CD4-positive, alpha-beta T cell treated with Interleukin-4 for 1 hour (primary cell): ENCODE measurements at places on chromosomes 6 and 20.

- DNase-seq: no peak
Measured at GRCh38 chr6:71048320-71049164, 91.7 kb upstream of the B3GAT2 start.

DNA sequence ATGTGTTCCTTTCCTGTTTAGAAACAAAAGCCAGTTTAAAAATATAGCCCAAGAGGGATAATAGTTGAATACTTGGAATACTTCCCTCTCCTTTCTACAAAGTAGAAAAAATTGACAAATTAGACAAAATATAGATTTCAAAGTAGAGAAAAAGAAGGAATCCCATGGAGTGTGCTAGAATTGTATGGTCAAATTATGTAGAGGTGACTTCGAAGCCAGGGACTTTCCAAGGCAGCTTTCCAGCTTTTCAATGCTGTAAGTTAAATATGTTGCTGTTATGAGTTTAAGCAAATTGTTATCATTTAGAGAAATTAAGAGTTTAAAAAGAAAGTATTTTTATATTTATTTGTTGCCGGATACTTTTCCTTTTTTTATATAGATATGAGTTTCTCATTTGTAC is 415.5 kb upstream of the OPRM1 start:
- DNase-seq: no peak

DNA sequence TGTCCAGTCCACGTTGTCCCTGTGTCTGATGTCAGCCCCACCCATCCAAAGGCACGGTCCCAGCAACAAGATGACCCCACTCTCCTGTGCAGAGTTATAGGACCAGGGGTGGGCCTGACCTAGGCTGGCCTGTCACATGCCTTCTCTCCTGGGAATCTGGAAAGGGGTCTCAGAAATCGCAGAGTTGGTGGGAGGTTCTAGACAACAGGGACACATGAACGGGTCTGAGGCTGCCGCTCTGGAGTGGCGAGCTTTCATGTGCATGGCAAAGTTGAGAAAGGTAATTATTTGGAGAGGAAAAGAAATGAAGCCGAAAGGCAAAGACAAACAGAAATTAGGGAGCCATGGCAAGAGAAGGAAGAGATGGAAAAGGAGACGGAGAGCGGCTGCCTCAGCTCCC is 29.5 kb downstream of the BFSP1 start:
- DNase-seq: no peak

GRCh38 chr20:39851459-39851858 is 837.6 kb downstream of the MAFB start:
- DNase-seq: no peak

GRCh38 chr6:155108070-155108820 is 113.1 kb downstream of the TIAM2 start:
- no peak for DNase-seq

DNA sequence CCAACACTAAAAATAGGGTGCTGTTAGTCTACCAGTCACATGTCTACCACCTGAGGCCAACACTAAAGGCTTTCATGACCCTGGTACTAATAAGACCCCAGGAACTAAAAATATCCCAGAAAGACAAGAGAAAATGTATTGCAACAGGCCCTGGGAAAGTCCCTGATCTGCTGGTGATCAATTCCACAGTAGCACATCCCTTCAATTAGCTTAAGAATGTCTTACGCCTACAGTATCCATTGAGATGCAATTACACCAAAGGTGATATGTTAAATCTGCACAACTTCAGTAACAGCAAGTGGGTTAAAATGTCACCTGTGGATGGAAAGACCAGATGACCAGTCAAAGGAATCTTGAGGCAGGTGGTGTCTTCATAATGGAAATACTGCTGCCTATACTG is 3.1 kb downstream of the SEMG1 start:
- DNase-seq: no peak

DNA sequence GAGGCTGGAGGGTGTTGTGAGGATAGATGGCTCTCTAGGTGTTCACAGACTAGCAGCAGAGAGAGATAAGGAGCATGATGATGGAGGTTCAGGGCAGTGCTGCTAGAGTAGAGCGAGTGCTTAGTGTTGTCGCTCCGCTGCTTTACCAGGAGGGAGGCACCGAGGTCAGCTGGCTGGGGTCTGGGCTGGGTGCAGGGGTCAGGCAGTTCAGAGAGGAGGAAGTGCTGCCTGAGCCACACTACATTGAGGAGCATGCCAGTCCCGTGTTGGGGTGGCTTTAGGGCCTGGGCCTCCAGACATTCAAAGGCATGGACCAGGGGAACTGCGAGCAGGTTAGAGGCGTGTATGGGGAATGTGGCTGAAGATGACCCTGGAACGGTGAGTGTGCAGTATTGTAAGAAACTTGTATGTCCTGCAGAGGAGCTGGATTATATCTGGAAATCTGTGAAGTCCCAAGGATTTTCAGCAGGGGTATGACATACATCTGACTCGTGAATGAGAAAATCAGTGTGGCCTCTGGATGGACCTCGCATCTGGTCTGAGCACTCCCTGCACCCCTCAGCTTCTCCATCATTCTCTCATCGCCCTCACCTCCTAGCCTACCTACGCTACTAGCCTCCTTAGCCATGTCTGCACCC is 66.9 kb downstream of the IGF2R start:
- DNase-seq: no peak
